OCI-LY7 (cell line): ENCODE measurements at places on chromosomes 6 and 20. TPM values are rescaled to one million over a fixed set of nuclear protein-coding genes. Genes with fewer than 3 reads are reported as not detected.
A peak's percentile ranks its signal among the peaks of the same experiment; 100 is the strongest.

RAET1L gene
- not detected in 2 replicates for total RNA-seq

DPPA5 gene
- total RNA-seq: not detected in 2 replicates

LY86 gene
- total RNA-seq: 45.8 and 62.8 TPM in 2 replicates

METTL24 gene
- not detected in 2 replicates for total RNA-seq

KCNQ5 gene
- total RNA-seq: 25.8 and 26.1 TPM in 2 replicates

DNA sequence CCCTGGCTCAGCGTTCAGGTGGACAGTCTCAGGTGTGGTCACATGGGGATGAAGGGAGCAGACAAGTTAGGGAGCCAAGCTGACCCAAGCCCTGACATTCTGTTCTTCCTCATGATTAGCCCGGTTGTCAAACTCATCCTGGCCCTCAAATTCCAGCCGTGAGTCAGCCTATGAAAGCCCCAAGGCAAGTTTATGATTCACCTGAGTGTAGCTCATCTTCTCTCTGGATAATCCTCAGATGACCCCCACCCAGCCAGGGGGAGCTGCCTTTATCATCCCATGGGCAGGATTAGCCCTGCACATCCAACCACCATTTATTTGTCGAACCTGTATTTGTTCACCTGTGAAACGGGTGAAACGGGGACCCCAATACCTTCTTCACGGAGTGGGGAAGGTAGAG, 161.9 kb downstream of the DHX35 start:
- no peak for DNase-seq

DNA sequence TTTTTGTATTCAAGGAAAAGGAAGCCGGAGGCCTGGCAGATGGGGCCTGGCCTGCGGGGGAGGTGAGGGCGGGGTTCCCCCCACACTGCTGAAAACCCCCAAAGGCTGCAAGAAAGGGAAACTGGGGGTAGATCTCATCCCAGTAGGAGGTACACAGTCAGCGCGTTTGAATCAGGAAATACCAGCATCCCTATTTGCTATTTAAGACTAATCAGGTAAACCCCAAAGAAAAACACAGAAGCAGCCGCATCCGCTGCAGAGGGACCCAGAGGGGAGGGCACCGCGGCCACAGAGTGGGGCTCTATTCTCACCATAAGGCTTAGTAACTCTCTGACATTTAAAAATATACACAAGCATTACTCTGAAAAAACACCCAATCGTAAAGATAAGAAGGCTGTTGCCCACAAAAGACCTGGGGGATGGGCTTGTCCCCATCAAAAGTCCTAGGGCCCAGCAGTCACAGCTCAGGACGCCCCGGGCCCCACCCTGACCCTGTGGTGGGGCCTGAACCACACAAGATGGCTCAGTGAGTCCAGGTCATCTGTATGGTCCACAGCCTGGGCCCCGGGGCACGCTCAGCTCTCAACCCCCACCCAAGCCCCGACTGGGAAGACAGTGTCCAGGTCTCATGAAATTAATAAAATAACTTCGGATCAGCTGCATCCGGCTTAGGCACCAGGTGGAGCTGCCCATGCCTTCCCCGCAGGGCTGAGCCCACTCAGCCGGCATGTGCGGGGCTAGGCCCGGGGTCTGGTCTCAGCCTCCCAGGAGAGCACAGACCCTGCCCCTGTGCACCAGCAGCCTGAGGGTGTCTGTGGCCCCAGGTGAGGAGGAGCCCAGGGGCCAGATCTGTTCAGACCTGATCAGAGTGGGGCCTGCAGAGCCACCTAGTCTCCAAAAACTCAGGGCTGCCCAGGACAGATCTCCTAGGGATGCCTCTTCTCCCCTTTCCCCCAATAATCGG, 31.0 kb downstream of the KCNQ2 start:
- no peak for DNase-seq

- DNase-seq: no peak
Measured at GRCh38 chr6:151497905-151498304, 4.1 kb downstream of the CCDC170 start.

- peak; percentile 70 for DNase-seq
Measured at GRCh38 chr6:106927531-106928398, 46.8 kb downstream of the CD24 start.

DNA sequence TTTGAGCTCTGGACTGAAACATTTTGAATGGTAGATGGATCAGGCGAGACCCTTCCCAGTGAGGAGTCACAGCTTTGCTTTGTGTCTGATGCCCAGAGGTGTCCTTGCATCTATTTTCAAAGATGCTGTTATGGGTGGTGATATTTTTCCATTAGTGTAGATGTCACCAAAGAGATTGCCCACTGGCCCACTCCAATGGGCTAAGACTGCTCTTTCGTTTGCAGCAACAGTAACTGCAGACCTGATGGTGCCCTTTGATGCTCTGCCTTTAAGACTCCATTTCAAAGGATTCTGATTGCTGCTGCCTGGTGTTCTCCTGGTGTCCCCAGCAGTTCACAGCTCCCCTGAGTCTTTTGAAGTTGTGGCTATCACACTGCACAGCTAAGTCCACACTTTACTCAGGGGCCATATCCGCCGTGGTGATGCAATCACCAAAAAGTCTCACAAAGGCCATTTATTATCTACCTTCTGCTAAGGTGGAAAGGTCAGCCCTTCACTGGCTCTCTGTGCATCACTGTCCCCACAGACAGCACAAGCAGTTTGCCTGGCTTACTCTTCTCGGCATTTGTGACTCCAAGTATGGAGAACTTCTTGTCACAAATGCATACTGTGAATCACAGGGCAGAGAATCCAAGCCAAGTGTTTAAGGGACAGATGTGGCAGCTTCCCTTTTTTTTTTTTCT, 56.4 kb downstream of the NOX3 start:
- no peak for DNase-seq

- DNase-seq: peak; percentile 24
Measured at GRCh38 chr6:71236926-71237434, 51.6 kb upstream of the OGFRL1 start.

- peak; percentile 38 for DNase-seq
Measured at GRCh38 chr20:1330075-1330830, 1.3 kb upstream of the SDCBP2 start.

DNA sequence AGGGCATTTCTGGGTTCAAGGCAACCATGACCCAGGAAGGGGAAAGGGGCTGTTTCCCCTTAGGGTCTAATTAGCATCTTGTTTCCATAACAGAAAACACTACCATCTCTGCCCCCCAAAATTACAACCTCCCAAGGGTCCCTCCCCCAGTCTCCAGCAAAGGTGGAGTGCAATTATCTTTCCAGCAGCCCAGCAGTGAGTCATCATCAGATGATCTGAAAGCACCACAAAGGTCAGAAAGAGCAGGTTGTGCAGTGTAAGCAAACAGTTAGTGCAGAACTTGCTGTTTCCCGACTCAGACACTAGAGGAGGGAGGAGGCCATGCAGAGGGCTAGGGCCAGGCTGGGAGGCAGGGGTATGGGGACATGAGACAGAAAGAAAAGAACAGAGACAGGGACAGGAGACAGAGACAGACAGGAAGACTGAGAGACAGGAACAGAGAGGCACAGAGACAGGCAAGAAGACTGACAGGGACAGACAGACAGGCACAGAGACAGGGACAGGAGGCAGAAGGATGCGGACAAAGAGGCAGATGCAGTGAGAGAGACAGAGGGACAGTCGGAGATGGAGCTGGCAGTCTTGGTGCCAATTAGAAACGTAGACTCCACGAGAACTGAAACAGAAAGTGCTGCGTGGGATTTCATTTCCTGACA, 62.5 kb downstream of the PYGB start:
- DNase-seq: peak; percentile 39
